ENCODE measurements at places on chromosomes 11 and 22.

GRCh38 chr11:99208813-99209212 is 188.1 kb downstream of the CNTN5 start:
- no peak for DNase-seq

DNA sequence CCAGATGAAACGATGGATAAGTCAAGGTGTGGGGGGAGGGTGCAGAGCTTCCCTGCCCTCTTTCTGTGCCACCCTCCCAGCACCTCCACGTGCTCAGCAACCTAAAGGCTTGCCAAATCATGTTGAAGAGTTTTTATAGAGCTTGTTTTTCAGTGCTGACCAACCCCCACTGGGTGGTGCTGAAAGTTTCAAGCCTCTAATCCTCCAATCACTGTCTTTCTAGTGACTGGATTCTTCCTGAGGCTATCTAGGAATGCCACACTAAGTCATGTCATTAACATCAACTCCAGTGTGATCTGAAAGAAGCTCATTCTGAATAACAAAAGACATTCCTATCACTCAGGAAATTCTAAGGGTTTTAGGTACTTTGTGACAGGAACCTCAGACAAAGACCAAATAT is 382.6 kb downstream of the DYNC2H1 start:
- DNase-seq: no peak

DNA sequence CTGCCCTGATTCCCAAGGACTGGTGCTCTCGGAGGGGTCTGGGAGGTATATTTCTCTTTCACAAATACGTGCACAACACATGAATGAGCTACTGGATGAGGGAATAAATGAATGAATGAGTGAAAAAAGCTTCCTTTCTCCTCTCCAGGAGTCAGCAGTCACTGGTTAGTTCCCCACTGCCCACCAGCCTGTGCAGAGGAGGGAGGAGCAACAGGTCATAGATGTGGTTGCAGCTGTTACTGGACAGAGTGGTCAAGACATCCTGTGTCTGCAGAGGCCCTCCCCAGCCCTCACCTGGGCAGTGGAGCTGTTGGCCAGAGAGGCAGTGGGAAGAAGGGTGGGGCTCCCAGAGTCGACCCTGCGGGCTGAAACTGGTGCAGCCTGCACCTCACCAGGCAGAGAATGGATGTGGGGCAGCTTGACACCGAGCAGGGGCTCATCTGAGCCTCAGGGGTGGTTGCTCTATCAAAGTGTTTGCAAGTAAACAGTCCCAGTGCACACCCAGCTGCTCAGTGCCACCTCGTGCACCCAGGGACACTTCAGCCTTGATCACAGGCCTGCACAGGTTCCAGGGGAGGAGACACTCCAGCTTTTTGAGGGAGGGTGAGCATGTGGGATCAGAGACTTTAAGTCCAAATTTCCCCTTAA is 1.4 kb upstream of the VPREB1 start:
- DNase-seq: no peak

DNA sequence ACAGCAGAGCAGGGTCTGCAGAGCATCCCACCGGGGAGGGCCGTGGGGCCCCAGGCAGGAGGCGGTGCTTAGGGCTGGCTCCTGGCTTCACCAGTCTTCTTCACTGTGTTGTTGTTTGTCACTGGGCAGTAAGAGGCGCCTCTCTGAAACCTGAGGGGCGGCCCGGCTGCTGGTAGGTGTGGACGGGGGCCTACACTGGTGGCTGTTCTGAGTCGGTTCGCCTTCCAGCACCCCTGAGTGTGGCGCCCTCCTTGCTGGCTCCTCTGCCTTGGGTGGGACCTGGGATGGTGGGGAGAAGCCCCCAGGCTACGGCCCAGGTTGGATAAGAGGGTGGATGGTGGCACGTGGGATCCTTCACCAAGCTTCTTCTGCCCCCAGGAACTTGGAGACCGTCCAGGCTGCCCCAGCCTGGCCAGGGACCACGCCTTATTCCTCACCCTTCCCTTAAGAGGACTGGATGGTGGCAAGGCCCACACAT is 10.4 kb upstream of the GRAMD4 start:
- no peak for DNase-seq

- no peak for DNase-seq
Measured at GRCh38 chr11:111765320-111765983, 737 bp downstream of the PPP2R1B start.

All from activated gamma-delta T cell treated with Interleukin-2 at 50 U/mL for 16 hours (primary cell).